ENCODE measurements at places on chromosomes 12 and 14. TPM values are rescaled to one million over a fixed set of nuclear protein-coding genes. Genes with fewer than 3 reads are reported as not detected.

CACNA2D4 gene
- 0.46 TPM for total RNA-seq

KRT82 gene
- total RNA-seq: not detected

CCDC196 gene
- not detected for total RNA-seq

SLC17A8 gene
- total RNA-seq: 0.26 TPM

KLRF1 gene
- total RNA-seq: not detected

VSX2 gene
- 0.16 TPM for total RNA-seq

GRCh38 chr12:13095266-13095995 lies 8.0 kb downstream of the GSG1 start:
- no peak overlapping the region for H3K27ac ChIP-seq
- no peak overlapping the region for H3K4me3 ChIP-seq
- peaks cover 51% of the 10 kb centered on the region for H3K4me1 ChIP-seq
- H3K36me3 ChIP-seq: no peaks in the 10 kb centered on the region
- H3K27me3 ChIP-seq: no peaks in the 10 kb centered on the region
- DNase-seq: no peak

GRCh38 chr14:76439237-76439775 lies 63.4 kb downstream of the ESRRB start:
- H3K4me1 ChIP-seq: no peaks in the 10 kb centered on the region
- no peak overlapping the region for H3K27ac ChIP-seq
- no peak overlapping the region for H3K4me3 ChIP-seq
- no peak for DNase-seq

- H3K36me3 ChIP-seq: 0 out of 2 replicates have a peak, but pooled peaks cover 3% of the 10 kb centered on the region
- no peaks in the 10 kb centered on the region for H3K27me3 ChIP-seq
- no peak overlapping the region for H3K27ac ChIP-seq
- H3K4me1 ChIP-seq: peaks cover 24% of the 10 kb centered on the region
Measured at GRCh38 chr14:64940336-64940910, 2.1 kb downstream of the GPX2 start.

- peak overlapping the region; percentile 93 for H3K27ac ChIP-seq
- no peak overlapping the region for H3K4me3 ChIP-seq
- no peak for DNase-seq
- H3K27me3 ChIP-seq: no peaks in the 10 kb centered on the region
- H3K4me1 ChIP-seq: peaks cover 85% of the 10 kb centered on the region
- H3K36me3 ChIP-seq: peaks cover 3% of the 10 kb centered on the region
Measured at GRCh38 chr14:93054006-93054405, 61.7 kb downstream of the ITPK1 start.

DNA sequence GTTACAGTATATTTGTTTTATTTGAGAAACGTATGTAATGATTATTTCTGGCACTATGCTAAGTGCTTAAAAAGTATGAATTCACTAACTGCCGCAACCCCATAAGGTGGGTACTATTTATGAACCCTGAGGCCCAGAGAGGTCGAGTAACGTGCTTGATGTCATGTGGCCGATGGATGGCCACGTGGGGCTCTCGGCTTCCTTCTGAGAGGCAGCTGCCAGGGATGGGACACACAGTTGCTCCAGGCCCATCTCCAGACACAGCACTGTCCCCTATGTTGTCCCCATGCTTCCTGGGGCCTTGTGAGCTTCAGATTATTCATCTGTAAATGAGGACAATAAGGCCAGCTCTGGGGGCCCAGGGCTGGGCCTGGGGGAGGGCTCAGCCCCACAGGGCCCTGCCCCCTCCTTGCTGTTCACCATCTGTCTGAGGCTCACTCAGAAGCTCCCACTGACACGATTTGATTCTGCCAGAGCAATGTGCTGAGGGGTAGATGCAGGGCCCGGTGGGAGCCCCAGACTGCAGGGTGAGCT lies 115.0 kb downstream of the CALM1 start:
- H3K4me1 ChIP-seq: peaks cover 46% of the 10 kb centered on the region
- no peak overlapping the region for H3K27ac ChIP-seq
- no peak for DNase-seq
- H3K27me3 ChIP-seq: no peaks in the 10 kb centered on the region
- H3K36me3 ChIP-seq: no peaks in the 10 kb centered on the region

- no peak overlapping the region for H3K27ac ChIP-seq
- no peaks in the 10 kb centered on the region for H3K27me3 ChIP-seq
- H3K4me1 ChIP-seq: no peaks in the 10 kb centered on the region
- no peak for DNase-seq
Measured at GRCh38 chr14:62103464-62103863, 341.2 kb downstream of the SNAPC1 start.

DNA sequence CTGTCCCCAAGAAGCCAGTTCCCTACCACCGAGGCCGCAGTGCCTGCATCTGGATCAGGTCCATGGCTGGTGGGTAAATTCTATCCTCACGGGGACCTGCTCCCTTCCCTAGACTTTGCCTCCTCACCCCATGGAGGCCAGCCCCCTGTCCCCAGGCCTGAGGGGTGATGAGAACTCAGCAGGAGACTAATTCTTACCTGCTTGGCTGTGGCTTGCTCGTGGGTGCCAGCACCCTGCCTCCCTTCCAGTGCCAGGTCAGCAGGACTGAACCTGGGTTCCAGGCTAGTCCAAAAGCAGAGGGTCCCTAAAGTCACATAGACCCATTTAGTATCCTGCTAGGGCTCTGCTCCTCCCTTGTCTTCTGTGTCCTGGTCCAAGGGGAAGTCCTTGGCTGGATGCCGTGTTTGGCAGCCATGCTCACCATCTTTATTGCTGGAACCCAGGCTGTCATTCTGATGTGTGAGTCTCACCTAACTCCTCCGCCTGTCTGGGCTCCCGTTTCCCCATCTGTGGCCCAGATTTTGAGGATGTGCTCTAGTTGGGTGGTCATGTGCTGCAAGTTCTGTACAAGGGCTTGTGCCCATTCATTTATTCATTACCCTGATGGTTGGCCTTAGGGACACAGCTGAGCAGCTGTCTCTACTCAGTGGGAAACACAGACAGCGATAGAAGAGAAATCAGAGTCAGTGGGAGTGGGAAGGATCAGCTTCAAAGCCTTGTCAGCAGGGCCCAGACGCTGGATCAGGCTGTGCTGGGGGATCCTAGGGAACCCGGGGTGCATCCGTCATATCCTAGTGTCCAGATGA lies 949 bp downstream of the PLBD2 start:
- H3K4me1 ChIP-seq: peaks cover 18% of the 10 kb centered on the region
- H3K4me3 ChIP-seq: peak overlapping the region; percentile 88
- no peak overlapping the region for H3K27ac ChIP-seq
- DNase-seq: no peak

DNA sequence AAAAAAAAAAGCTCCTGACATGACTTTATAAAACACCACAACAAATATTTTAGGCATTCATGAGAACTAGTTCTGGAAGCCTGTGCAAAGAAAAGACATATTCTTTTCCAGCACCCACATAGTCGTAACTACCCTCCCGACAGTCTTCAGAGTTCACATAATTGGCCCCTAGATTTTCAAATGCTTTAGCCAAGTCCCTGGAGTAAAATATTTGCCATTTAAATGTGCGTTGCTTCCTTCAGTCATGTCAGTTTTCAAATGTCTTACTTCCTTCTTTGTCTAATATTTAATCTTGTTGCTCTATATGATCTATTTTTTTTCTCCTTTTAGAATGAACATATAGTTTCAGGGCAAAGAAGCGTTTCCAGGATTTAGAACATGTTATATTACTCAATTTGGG lies 66.8 kb upstream of the KRAS start:
- H3K27ac ChIP-seq: no peak overlapping the region
- no peak for DNase-seq
- peaks cover 5% of the 10 kb centered on the region for H3K4me1 ChIP-seq
- H3K27me3 ChIP-seq: no peaks in the 10 kb centered on the region
- H3K36me3 ChIP-seq: no peaks in the 10 kb centered on the region
- H3K4me3 ChIP-seq: no peak overlapping the region

DNA sequence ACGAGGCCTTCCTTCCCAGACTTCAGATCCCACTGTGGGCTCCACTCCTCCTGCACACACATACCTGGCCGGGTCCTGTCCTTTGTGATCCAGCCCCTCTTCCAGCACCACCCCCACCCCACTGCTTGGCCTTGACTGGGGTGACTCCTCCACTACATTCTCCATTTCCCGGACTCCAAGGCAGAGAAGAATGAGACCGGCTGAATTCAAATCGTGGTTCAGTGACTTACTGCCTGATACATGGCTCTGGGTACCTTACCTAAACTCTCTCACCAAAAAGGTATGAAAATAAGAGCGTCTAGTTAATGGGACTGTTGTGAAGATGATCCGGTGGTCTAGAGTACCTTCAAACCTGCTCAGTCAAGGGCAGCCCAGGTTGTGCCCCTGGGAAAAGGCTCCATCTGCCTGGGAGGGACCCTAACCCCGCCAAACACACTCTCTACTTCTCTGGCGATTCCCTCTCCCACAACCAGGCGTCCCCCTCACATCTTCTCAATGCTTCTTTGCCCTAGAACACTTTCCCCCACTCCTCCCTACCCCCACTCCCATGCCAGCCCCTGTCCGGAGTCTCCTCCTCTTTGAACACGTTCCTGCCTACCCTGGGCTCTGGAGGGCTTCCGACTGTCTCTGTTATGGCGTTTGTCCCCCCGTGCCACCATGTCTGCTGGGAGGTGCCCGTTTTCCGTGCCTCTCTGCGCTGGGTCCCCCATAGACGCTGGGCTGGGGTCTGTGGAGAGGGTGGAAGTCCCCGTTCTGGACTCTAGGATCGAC lies 1.5 kb upstream of the ZBTB42 start:
- H3K27me3 ChIP-seq: peaks cover 65% of the 10 kb centered on the region
- peak; percentile 66 for DNase-seq
- H3K27ac ChIP-seq: peak overlapping the region; percentile 93

DNA sequence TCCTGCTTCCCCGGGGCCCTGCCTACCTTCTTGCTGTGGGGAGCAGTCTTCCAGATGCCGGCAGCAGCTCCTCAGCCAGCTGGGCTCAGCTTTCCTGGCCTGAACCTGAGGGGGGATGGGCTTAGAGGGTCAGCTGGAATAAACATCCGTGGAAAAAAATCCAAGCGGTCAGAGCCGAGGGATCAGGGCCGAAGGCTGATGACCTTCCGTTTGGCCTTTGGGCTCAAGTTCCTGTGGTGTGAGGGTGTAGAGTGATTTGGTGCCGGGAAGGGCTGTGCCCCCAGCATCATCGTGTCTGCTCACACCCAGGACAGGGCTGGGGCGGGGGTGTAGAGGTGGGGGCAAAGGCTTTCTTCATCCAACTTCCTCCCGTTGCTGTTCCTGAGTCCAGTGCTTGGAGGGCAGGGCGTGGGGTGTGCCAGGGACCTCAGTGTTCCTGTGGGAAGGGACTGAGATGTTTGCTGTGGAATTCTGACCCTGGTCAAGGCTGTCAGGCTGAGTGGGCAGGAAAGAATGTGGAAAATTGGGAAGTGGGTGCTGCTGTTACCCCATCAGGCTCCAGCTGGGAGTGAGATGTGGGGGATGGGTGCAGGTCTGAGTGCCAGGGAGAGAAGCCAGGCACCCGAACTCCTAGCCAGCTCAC lies 2.6 kb downstream of the SMIM41 start:
- DNase-seq: no peak
- peaks cover 19% of the 10 kb centered on the region for H3K4me1 ChIP-seq
- no peak overlapping the region for H3K4me3 ChIP-seq
- H3K27ac ChIP-seq: peak overlapping the region; percentile 48
- H3K27me3 ChIP-seq: no peaks in the 10 kb centered on the region
- peaks cover 10% of the 10 kb centered on the region for H3K36me3 ChIP-seq

GRCh38 chr12:66428870-66429269 lies 126.6 kb downstream of the HELB start:
- H3K36me3 ChIP-seq: peaks cover 21% of the 10 kb centered on the region
- no peak for DNase-seq
- H3K4me1 ChIP-seq: peaks cover 42% of the 10 kb centered on the region
- H3K27me3 ChIP-seq: peaks cover 2% of the 10 kb centered on the region

- H3K4me1 ChIP-seq: peaks cover 15% of the 10 kb centered on the region
Measured at GRCh38 chr12:109595321-109595902, 21.8 kb downstream of the MVK start.

DNA sequence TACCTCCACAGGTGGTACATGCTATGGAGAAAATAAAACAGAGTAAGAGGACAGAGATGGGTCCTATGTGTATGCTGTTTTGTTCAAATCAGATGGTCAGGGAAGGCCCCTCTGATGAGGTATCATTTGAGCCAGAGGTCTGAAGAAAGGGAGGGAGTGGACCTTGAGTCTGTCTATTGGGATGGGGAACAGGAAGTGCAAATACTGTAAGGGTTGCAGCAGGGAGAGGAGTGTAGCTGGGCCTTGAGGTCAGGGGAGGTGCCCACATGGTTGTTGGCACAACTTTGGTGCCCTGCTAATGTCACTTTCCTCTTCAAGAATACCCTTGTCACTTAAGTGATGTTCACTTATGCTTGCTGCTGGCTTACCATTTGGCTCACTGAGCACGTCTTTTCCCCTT lies 83.3 kb downstream of the PRKCH start:
- no peak for DNase-seq
- peaks cover 28% of the 10 kb centered on the region for H3K4me1 ChIP-seq
- H3K27ac ChIP-seq: no peak overlapping the region

DNA sequence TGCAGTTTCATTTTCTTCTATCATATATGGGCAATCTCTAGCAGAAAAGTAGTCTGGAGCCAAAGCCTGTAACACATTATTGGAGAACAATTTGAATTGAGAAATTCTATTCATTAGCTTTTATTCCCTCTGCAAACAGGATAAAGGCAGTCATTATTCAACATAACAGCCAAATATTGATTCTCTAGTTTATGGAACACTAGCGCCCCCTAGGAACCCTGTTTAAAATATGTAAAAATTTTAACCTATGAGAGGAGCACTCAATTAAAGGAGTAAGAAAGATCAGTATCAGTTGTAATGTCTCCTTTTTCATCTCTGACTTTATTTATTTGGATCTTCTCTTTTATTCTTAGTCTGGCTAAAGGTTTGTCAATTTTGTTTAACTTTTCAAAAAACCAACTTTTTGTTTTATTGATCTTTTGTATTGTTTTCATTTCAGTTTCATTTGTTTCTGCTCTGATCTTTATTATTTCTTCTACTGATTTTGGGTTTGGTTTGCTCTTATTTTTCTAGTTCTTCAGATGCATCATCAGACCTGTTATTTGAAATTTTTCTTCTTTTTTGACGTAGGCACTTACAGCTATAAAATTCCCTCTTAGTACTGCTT lies 4.8 kb upstream of the LMNTD1 start:
- no peak overlapping the region for H3K27ac ChIP-seq
- H3K27me3 ChIP-seq: peaks cover 7% of the 10 kb centered on the region
- H3K4me3 ChIP-seq: no peak overlapping the region
- peak; percentile 12 for DNase-seq

DNA sequence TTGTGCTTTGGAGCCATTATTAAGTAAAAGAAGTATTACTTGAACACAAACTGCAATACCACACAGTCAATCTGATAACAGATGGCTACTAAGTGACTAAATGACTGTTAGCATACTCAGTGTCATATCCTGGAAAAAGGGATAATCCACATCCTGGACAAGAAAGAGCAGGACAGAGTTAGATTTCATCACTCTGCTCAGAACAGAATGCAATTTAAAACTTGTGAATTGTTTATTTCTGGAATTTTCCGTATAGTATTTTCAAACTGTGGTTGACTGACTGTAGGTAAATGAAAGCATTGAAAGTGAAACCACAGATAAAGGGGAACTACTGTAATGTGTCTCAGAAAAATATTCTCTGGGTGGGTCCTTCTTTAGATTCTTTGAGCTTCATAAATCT lies 458.8 kb downstream of the TMEM117 start:
- no peaks in the 10 kb centered on the region for H3K27me3 ChIP-seq
- H3K4me1 ChIP-seq: peaks cover 8% of the 10 kb centered on the region
- no peak overlapping the region for H3K27ac ChIP-seq
- no peaks in the 10 kb centered on the region for H3K36me3 ChIP-seq
- H3K4me3 ChIP-seq: no peak overlapping the region
- no peak for DNase-seq

GRCh38 chr14:105878554-105878953 lies 352.2 kb downstream of the TMEM121 start:
- no peak for DNase-seq
- no peak overlapping the region for H3K27ac ChIP-seq
- H3K36me3 ChIP-seq: peaks cover 54% of the 10 kb centered on the region
- H3K4me3 ChIP-seq: no peak overlapping the region
- H3K27me3 ChIP-seq: peaks cover 18% of the 10 kb centered on the region

Measured in WTC11 (cell line).